Breast epithelium (tissue), 4 donors: ENCODE measurements at places on chromosomes 7 and 10. TPM values are rescaled to one million over a fixed set of nuclear protein-coding genes. Genes with fewer than 3 reads are reported as not detected.

DNA sequence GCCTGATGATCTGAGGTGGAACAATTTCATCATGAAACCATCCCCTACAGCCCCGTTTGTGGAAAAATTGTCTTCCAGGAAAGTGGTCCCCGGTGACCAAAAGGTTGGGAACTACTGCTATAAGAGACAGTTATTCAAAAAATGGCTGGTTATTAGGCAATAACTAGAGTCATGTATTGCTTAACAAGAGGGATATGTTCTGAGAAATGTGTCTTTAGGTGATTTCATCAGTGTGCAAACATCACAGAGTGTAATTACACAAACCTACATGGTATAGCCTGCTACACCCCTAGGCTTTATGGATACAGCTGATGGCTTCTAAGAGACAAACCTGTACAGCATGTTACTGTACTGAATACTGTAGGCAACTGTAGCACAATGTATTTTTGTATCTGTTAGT, 71.3 kb upstream of the CSTF2T start:
- DNase-seq = no peak

DNA sequence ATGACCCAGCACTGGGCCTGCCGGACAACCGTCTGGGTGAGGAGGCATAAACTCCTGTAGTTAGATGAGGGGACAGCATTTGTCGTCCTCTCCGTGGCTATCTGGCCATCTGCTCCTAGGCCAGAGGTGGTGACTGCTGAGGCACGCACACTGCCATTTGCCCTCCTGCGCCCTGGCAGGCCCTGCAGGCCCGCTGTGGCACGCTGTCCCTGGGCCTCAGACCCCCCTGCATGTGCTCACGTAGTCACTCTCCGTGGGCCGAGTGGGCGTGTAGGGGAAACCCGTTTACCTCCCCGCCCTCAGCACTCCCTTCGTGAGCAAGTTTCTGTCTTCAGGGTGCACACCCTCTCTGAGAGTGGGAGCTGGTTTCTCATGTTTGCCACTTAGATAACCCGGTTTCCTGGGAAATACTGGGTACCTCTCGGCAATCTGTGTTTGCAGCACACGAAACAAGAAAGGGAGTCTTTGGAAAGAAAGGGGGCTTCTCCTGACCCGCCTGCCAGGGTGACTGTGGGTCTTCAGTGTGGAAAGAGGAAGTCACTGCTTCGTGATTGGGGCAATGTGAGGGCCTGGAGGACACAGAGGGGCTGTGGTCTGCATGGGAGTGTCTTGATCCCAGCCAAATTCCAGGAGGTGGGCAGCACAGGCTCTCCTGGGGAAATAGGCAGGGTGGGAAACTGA, 10.8 kb downstream of the ADAMTS14 start:
- no peak for DNase-seq

DNA sequence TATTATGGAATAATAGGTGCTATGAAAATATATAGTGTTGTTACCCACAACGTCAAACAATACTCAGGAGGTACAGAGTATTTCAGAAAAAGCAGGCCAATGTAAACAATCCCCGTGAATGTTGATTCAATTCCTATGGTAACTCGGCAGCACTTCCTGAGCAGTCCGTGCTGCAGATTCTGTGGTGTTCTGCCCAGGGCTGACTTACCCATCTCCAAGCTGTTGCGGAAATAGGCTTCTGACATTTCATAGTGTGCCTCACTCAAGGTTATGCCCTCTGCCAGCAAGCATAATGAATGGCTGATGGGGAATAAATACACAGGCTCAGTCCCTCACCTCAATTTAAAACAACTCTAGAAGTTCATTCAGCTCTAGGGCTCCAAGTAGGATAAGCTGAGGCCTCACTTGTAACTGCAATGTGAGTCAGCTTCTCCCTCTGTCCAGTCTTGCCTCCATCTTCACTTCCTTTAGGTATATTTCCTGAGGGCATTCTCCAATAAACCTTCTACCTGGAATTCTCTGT, 177.6 kb downstream of the GNAI1 start:
- DNase-seq = no peak

GRCh38 chr7:158512869-158513268, 74.8 kb downstream of the PTPRN2 start:
- no peak for DNase-seq

DNA sequence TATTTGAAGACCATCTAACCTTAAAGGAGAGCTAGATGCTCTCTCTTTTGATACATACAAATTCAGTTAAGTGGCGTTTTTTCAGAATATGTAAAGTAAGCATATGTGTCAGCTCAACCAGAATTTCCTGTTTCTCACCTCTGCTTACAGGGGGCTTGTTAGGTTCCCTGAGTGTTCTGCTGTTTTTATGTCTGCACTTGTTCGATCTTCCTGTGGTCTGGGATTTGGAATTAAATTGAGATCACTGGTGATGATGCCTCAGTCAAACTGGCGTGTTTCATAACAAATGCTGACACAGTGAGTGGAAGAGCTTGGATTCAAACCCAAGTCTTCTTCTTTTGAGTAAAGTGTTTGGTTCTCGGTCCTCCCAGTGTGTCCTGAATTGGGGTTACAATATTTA, 348.3 kb upstream of the AKR1E2 start:
- DNase-seq = no peak

DNA sequence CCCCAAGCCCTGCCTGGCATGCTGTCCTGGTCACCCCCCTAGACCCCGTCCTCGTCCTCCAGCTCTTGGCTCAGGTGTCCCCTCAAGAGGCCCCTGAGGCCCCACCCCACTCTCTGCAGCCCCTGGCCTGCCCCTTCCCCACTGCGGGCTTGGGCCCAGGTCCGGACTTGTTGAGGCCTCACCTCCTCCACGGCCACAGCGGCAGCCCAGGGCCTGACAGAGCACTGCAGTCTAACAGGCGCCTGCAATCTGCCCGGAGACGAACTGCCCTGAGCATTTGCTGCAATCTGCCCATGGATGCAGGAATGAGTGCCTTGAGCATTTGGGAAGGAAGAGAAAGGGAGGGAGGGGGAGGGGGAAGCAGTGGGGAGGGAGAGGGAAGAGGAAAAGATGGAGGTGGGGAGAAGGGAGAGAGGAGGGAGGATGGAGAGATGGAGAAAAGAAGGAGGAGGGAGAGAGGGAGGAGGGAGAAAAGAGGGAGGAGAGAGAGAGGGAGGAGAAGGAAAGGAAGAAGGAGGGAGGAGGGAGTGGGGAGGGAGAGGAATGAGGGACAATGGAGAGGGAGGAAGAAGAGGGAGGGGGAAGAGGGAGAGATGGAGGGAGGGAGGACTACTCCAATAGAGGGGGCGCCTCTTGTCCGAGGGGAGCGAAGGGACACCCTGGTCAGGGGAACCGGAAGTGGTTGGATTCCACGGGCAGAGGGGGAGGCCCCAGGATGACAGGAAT, 73.9 kb downstream of the PDGFA start:
- no peak for DNase-seq

The SDK1 gene
- total RNA-seq = 3.7 TPM

The NEUROD6 gene
- total RNA-seq = not detected

The TAS2R60 gene
- total RNA-seq = 1.6 TPM

The FGFR2 gene
- 62.8 TPM for total RNA-seq
